ENCODE measurements at places on chromosomes 5 and 9. TPM values are rescaled to one million over a fixed set of nuclear protein-coding genes. Genes with fewer than 3 reads are reported as not detected.

The LCN9 gene
- not detected for polyA plus RNA-seq

DNA sequence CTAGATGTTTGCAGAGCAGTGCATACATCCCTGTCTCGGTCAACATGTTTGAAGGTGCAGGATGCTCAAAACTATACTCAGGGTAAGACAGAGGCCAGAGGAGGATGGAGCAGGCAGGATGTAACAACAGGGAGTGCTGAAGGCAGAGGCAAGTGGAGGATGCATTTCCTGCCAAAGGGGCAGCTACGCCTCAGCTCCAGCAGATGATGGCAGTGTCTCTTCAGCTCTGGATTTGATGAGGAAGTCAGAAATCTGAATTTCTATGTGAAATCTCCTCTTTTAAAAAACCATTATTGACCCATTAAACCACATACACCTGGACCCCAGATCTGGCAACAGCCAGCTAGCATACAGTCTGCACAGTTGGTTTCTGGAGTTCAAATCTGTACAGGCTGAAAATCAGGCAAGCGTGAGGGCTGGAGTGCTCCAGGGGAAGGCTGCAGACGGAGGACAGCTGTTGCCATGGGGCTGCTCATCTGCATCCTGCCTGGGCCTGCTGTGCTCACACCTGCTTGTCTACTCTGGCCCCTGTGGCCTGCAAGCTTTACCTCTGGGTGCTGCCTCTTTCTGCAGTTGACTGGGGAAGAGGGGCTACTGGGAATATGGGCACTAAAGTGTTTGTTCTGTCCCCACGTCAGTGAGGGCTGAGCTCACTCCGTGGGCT is 152.9 kb upstream of the SLC28A3 start:
- DNase-seq = no peak

GRCh38 chr5:143153332-143154119 is 250.0 kb downstream of the NR3C1 start:
- no peak for DNase-seq

- DNase-seq = no peak
Observed at GRCh38 chr9:18891946-18892670, 140.9 kb downstream of the SAXO1 start.

DNA sequence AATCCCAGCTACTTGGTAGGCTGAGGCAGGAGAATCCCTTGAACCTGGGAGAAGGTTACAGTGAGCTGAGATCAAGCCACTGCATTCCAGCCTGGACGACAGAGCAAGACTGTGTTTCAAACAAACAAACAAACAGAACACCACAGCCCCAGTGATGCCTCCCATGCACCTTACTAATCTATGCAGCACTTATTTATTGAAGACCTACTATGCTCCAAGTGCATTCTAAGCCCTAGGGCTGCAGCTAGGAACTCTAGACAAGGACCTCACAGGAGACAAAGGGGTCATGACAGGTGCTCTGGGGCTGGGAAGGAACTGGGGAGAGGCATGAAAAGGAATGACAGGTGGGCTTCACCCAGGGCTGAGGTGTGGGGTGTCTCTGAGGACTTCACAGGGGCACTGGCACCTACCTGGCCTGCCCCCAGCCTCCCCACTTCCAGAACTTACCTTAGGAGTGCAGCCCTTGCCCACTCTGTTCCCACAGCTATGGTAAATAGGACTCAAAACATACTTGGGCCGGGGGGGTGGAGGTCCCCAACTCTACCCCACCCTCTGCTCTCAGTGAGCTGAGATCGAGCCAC is 69.4 kb downstream of the C9orf50 start:
- DNase-seq = no peak

DNA sequence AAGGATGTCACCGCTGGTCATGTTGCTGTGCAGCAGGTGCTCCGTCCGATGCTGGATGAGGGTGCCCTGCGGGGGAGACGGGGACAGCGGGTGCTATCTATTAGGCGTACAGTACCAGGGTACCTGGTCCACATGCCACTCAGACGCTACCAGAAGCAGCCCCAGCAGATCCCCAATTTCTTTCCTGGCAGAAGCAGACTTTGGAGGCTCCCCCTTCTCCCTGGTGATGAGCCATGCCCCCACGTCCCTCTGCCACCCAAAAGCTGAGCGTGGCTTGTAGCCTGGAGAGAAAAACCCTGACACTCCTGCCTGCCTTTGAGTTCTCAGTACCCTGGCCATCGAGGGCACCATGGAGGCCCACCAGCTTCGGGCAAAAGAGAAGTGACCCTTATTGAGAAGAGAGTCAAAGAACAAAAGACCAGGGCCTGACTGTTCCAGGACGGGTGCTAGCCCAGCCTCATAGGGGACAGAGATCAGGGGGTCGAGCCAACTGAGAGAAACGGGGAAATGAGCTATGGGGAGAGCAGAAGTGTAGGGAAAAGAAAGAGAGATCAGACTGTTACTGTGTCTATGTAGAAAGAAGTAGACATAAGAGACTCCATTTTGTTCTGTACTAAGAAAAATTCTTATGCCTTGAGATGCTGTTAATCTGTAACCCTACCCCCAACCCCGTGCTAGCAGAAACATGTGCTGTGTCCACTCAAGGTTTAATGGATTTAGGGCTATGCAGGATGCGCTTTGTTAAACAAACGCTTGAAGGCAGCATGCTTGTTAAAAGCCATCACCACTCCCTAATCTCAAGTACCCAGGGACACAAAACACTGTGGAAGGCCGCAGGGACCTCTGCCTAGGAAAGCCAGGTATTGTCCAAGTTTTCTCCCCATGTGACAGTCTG is 62.0 kb upstream of the ZNF354B start:
- no peak for DNase-seq

The INSL4 gene
- 8.6 TPM for polyA plus RNA-seq

DNA sequence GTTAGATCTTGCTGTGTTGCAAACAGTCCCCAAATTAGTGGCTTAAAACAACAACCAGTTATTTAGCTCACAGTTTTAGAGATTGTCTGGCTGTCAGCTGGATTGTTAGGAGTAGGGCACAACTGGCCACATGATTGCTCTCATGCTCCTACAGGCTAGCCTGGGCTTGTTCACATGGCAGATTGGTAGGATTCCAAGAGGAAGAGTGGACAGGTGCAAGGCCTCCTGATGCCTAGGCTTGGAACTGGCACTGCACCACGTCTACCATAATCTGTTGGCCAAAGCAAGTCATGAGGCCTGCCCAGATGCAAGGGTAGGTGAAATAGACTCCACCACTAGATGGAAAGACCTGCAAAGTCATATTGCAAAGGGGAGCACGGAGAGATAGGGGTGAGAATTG is 76.4 kb downstream of the ACER2 start:
- DNase-seq = no peak

DNA sequence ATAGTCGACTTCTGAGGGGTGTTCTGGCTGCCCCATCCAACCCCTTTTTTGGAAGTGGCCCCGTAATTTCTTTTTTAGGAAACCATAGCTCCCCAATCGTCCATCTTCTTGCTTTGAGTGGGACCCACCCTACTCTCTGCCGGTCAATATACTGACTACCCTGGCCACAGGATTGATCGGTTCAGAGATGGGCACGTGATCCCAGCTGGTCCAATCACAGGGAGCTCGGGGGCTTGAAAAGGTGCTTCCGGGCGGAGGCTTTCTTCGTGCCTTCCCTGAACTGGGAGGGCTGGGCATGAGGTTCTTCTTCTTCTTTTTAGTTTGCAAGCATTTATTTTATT is 78.7 kb upstream of the SH3PXD2B start:
- no peak for DNase-seq

DNA sequence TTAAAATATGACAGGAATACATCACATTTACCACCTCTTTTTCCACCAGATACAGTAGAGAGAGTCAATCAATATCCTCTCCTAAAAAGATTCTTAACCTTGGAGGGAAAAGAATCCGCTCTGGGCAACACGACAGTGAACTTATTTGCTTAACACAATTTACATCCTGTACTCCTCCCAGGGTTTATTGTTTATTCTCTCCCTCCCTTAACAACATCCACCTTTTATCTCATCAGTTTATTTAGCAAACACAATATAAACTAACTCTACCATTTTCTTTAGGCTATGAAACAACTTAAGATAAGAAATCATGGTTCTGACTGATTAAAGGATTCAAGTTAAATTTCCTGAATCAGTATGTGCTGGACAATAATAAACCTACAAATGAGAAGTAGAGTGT is 50.9 kb downstream of the CERT1 start:
- DNase-seq = no peak

The HRCT1 gene
- 0.41 TPM for polyA plus RNA-seq

The ST6GALNAC4 gene
- polyA plus RNA-seq = 24.8 TPM

DNA sequence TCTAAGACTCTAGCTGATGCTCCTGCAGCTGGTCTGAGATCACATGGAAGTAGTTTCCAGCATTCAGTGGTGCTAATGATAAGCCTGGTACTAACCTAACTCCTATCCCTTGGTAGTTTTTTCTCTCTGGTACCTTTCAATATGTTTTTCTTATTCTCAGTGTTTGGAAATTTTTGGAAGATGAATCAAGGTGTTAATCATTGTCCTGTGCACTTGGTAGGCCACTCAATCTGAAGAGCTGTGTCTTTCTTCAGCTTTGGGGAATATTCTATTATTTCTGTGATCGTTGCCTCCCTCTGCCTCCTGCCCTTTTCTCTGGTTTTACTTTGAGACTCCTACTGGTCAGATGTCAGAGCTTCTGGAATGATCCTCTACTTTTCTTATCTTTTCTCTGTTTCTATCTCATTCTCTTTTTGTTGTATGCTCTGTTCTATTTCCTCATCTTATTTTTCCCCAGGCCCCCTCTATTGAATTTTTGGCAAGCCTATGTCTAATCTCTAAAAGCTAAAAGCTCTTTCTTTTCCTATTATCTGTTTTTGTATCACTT is 136.8 kb downstream of the APBA1 start:
- no peak for DNase-seq

DNA sequence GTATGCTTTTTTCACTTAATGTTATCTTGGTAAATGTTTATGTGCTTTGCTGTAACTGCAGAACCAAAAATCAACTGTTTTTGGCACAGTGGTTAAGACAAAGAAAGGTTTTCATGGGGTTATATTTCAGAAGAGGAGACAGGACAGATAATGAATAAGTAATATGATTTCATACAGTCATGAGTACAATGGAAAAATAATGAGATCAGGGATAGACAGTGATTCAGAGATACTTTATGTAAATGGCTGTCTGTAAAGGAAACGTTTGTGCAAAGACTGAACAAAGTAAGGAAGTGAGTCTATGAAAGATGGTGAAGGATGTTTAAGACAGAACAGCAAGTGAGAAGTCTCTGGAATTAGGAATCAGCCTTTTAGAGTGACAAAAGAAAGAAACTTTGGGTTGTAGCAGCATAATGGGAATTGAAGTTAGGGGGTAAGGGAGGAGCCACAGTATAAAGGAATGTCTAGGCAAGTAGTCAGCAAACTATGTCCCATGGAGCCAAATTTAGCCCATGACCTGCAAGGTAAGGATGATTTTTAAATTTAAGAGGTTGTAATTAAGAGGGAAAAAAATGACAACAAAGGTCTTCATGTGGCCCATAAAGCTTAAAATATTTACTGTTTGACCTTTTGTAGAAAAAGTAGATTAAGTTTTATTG is 55.0 kb downstream of the TNPO1 start:
- DNase-seq = no peak

DNA sequence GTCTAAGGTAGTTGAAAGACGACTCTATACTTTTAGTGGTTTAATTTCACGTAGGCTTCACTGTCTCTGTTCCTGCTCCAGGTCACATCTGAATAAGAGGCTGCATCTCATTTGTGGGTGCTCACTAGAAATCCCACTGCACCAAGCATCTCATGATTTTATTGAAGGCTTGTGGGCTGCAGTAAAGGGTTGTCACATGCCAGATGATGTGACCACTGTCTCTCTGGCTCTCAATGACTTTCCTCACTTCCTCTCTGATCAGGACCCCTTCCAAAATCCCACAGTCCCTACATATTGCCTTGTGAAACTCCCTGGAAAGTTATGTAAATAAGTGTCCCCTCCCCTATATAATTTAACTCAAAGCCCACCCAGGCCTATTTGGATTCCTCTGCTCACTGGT is 8.9 kb upstream of the ZCCHC10 start:
- DNase-seq = no peak

The KDM3B gene
- polyA plus RNA-seq = 35.4 TPM

- no peak for DNase-seq
Observed at GRCh38 chr5:147559749-147560148, 49.9 kb upstream of the DPYSL3 start.

GRCh38 chr9:1429297-1429696 is 379.1 kb downstream of the DMRT2 start:
- DNase-seq = peak; percentile 24

The GABRA6 gene
- polyA plus RNA-seq = not detected
